Activated T-cell treated with anti-CD3 and anti-CD28 coated beads, Interleukin-2, amount 50 U/mL, for 48 hours (primary cell): ENCODE measurements at places on chromosomes 2 and 18.

GRCh38 chr2:223365158-223365679, 236.9 kb downstream of the SCG2 start:
- no peak for DNase-seq

GRCh38 chr18:2855560-2856350, 8.9 kb downstream of the EMILIN2 start:
- DNase-seq = no peak

- no peak for DNase-seq
Observed at GRCh38 chr2:15677141-15677843, 85.6 kb downstream of the DDX1 start.

- no peak for DNase-seq
Observed at GRCh38 chr2:210399440-210400041, 77.0 kb downstream of the LANCL1 start.

- DNase-seq = no peak
Observed at GRCh38 chr2:120798567-120799247, 63.0 kb downstream of the GLI2 start.

DNA sequence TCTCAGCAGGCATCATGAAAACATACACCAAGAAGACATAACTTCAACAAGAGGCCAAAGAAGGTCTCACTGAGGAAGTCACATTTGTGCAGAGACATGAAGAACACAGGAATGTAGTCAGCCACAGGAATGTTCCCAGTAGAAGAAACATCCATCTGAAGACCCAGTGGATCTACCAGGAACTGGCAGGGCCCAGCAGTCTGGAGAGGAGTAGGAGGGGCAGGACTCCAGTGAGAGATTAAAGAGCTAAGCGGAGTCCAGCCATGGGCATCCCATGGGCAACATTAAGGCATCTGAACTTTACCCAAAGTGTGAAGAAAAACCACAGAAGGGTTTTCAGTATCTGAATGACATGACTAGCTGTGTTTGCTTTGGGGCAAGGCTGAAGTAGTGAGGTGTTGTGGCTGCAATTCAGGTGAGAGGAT, 103.1 kb downstream of the UPP2 start:
- DNase-seq = no peak

- no peak for DNase-seq
Observed at GRCh38 chr2:55063713-55064323, 13.6 kb upstream of the RTN4 start.

DNA sequence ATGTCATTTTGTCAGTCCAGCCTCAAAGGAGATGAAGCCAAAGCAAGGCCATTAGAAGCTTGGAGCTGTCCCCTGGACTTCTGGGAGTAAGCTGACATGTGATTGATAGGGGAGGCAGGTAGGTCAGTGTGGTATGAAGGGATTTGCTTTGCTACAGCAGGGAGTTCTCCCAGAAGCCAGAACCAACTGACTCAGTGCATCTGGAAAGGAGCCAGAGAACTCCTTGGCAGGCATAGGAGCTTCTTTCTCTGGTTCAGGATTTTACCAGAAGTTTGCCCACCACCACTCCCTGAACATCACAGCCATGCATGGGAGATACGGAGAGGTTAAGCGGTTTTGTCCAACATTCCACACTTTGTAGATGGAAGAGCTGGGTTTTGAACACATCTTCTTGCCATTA, 24.5 kb upstream of the KCNE4 start:
- DNase-seq = no peak

GRCh38 chr18:13353084-13353823, 134.7 kb downstream of the LDLRAD4 start:
- DNase-seq = no peak

DNA sequence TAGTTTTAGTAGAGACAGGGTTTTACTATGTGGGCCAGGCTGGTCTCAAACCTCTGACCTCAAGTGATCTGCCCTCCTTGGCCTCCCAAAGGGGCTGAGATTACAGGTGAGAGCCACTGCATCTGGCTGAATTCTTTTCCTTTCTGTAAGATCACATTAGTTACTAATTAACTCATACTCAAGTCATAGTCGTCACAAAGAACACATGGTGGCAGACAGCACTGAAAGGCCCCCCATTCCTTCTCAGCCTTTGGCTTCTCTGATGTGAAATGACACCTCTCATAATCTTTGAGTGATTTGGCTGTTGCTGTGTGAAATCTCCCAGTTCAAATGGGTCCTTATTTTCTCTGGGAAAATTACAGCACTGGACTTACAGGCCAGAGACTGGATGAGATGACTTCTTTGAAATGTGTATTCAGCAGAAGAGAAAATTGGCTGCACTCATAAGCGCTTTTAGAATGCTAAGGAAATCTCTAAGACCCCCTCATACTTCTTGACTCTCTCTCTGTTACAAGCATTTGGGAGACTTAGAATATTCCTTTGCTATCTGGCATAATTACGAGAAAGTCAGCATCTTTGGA, 764.8 kb downstream of the RNF144A start:
- DNase-seq = no peak

- DNase-seq = no peak
Observed at GRCh38 chr2:241812730-241813643, 4.0 kb downstream of the NEU4 start.

- no peak for DNase-seq
Observed at GRCh38 chr18:24710474-24710873, 250.0 kb downstream of the HRH4 start.

- DNase-seq = no peak
Observed at GRCh38 chr2:205714058-205714776, 31.9 kb downstream of the NRP2 start.

DNA sequence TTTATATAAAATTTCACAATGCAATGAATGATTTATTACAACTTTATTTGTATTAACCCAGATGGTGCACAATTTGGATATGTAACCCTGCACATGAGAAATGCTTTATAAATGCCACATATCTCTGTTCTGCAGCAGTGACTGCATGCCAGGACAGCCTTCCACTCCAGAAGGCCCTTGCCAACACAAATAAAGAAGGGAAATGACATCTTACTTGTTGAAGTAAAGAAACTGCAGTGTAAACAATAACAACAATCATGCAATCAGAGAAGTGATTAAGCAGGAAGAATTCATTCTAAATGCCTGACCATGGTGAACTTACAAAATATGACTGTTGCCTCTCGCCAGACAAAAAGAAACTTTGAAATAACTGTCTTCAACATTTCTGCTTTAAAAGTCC, 129.9 kb upstream of the CHST9 start:
- no peak for DNase-seq

DNA sequence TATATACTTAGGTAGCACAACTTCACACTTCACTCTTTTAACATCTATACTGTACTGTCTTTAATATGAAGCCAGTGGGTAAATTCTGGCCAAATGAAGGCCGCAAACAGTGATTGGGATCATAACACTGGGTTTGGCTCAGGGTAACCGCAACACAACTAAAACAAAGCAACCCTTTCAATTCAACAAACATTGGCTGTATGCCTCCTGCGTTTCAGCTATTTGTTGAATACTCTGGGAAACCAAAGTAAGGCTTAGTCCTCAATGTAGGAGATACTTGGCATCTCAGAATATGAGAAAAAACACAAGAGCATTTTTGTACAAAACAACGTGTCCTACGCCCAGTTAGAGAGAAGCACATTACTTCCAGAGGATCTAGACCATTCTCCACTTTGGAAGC, 693.3 kb upstream of the KLHL29 start:
- DNase-seq = no peak

DNA sequence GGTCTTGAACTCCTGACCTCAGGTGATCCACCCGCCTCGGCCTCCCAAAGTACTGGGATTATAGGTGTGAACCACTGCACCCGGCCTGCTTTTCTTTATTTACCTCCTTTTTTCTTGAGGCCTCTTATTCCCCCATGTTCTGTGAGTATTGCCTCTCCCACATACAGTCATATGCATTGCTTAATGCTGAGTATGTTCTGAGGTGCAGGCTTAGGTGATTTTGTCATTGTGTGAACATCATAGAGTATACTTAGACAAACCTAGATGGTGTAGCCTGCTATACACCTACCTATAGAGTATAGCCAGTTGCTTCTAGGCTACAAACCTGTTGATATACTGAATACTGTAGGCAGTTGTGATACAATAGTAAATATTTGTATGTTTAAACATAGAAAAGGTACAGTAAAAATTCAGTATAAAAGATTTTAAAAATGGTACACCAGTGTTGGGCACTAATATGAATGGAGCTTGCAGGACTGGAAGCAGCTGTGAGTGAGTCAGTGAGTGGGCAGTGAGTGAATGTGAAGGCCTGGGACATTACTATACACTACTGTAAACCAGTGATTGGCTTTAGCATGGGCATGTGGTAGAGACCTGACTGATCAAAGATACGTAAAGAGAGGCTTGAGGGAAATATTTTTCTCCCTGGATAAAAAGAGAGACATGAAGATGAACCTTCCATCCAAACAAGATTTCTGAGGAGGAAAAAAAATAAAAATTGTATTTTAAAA, 17.6 kb downstream of the SLC39A10 start:
- DNase-seq = no peak

GRCh38 chr2:196149948-196150347, 21.4 kb downstream of the STK17B start:
- DNase-seq = no peak

DNA sequence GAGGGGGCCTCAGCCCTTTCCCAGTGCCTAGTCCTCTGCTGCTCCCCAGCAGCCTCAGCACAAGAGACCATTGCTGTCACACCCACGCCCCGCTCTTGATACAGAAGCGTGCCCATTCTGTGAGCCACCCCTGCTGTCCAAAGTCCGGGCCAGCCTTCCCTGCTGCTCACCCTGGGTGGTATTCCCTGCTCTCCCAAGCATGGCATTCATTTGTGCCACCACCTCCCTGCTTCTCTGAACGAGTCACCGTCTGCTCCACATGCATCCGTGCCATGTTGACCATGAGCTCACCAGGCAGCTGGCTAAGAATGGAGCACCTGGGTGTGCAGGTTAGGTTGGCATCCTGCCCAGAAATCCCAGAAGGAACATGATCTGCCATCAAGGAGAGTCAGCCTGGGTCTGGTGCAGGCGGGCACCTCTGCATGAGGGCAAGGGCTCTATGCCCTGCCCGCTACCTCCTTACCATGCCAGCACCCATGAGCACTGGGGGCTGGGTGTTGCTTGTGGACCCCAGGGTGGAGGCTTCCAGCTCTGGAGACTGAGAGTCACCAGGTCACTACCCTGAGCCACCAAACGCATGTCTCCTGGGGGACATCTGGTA, 63.0 kb downstream of the TWIST2 start:
- no peak for DNase-seq

GRCh38 chr2:78417355-78417754, 608.1 kb upstream of the REG3G start:
- DNase-seq = no peak

DNA sequence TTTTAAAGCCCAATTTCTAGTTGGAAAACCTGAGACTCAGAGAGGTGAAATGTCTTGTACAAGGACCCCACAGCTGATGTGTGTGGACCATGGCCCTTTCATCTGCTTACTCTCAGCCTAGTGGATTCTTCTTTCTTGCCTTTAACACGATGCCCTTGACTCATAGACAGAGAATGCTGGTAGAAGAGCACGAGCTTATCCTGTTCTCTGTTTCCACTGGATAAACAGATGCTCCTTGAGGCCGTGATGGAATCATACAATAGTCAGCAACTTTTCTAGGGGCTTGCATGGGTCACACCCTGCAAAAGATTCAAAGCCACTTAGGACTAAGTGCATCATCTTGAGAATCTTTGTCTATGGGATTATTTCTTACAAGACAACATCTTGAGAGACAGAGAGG, 50.9 kb downstream of the MYCN start:
- no peak for DNase-seq

GRCh38 chr18:78773303-78773755, 206.3 kb upstream of the SALL3 start:
- DNase-seq = no peak

GRCh38 chr18:75823471-75823870, 396.0 kb upstream of the SMIM21 start:
- no peak for DNase-seq

- DNase-seq = peak; percentile 47
Observed at GRCh38 chr2:197216361-197216979, 94.1 kb downstream of the ANKRD44 start.

- no peak for DNase-seq
Observed at GRCh38 chr2:236910781-236911495, 174.8 kb upstream of the COPS8 start.

DNA sequence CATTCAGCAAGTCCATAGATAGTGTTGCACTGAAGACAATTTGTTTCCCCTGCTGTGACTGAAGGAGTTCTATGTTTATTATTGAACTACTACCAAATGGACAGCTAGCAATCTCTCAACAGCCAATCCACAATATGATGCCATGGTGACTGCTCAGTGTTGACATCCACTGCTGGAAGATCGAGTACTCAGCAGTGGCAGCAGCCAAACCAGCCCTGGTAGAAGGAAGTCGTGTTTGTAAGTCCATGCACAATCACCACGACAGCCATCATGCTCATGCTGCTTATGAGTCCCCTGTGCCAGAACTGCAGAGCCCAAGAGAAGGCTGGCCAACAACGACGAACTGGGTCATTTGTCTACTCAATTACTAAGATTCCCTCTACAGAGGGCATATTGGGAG, 66.4 kb downstream of the OSR1 start:
- DNase-seq = no peak

- no peak for DNase-seq
Observed at GRCh38 chr2:28280619-28281018, 112.0 kb upstream of the FOSL2 start.

- DNase-seq = peak; percentile 65
Observed at GRCh38 chr2:85132834-85133637, at the start of gene TCF7L1. Gene TCF7L1 (plus strand): TSS chr2:85133392. CDS start chr2:85133685, 293 bp downstream.

DNA sequence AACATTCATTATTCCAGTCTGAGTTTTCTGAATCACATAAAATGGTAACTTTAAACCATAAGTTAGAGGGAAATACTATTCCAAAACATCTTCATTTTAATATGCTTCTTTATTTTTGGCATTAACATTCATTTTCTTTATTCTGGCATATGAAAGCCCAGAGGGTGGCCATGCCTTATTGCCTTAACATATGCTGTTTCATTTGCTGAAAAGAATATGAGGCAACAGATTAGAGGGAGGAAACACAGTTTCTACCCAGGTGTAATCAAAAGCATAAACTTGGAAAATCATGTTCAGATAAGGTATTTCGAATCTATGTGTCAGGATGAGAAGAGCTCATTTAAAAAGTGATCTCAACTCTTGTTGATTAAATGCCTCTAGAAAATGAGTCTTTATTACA, 379.9 kb upstream of the DSEL start:
- DNase-seq = no peak

DNA sequence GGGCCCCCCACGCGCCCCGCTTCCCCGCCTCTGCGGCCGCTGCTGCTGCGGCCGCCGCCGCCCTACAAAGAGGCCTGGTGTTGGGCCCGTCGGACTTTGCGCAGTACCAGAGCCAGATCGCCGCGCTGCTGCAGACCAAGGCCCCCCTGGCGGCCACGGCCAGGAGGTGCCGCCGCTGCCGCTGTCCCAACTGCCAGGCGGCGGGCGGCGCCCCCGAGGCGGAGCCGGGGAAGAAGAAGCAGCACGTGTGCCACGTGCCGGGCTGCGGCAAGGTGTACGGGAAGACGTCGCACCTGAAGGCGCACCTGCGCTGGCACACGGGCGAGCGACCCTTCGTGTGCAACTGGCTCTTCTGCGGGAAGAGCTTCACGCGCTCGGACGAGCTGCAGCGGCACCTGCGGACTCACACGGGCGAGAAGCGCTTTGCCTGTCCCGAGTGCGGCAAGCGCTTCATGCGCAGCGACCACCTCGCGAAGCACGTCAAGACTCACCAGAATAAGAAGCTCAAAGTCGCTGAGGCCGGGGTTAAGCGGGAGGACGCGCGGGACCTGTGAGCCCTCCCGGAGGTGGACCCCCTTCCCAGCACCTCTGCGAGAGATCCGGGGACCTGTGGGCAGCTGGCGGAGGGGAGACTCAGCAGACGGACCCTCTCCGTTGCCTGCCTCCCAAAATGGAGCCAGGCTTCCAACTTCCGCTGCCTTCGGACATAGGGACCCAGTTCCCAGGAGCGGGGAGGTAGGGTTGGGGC, 1.9 kb downstream of the SP5 start:
- peak; percentile 59 for DNase-seq
